HEK293T (cell line): ENCODE measurements at places on chromosomes 2 and 18.

- no peak for DNase-seq
These were observed 60.0 kb downstream of the LRP2 start for GRCh38 chr2:169302364-169302763.

- DNase-seq, result no peak
These were observed 42.3 kb downstream of the R3HDM1 start for GRCh38 chr2:135573620-135574019.

DNA sequence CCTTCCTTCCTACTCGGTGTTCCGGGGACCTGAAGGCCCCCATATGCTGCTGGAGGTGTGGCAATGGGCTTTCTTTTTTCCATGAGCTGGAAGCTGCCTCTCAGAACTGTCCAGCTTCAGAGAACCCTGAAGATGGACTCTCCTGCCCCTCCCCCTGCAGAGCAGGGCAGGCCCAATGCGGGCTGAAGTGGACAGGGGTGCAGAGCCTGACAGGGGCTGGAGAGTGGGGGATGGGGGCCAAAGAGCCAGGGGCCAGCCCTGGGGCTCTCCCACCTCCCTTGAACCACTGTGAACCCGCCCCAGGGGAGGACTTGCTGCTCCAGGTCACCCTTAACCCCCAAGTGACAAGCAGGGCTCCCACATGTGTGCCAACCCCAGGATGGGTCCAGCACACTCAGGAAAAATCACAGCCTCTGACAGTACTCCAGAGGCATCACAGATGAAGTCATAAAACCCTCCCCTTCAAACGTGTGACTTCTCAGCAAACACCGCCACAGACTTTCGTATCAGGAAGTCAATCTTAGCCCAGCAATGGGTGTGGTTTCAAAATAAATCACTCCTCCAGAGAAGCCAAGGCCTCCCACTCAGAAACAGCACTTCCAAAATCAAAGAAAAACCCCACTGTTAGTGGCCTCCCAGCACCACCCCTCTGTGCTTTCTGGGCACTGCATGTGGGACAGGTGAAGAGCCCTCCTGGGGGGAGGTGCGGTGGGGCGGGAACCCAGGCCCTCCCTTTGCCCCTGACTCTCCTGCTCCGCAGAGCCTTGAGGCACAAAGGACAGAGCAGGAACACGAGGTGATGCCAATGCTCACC, 135.8 kb downstream of the HDAC4 start:
- DNase-seq, result no peak

DNA sequence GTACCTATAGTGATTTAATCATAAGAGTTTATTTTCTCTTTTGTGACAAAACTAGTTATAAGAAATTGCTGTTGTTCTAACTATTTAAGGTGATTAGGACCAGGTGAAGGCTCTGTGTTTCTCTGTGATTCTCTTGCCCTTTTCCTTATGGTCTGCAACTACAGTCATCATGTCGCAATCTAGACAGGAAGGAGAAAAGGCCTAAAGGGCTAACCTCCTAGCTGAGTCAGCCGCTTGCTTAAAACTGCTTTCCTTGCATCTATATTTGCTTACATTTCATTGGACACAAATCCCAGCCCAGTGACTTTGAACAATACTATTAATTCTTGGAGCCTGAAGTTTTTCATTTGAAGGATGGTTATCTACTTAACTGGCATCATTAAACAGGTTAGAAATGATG, 93.1 kb downstream of the PIK3C3 start:
- no peak for DNase-seq

DNA sequence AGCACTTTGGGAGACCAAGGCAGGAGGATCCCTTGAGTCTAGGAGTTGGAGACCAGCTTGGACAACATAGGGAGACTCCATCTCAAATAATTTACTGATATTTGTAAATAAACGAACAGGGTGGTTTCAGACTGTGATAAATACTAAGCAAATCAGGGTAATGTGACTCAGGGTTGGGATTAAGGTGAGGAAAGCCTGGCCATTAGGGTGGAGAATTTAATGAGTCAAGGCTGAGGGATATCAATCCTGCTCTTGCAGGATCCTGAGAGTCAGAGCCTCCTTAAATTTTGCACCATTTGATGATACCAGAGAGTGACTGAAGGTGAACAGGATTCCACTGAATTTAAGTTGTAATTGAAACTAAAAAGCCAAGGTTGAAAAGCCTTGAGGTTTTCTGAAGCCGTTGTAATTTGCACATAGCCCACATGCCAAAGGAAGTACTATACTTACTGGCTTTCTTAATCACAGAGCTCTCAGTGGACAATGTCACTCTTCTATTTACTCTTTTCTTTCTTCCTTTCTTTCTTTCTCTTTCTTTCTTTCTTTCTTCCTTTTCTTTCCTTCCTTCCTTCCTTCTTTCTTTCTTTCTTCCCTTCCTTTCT, 28.6 kb upstream of the AP1S3 start:
- DNase-seq, result no peak
